Kidney epithelial cell (primary cell): ENCODE measurements at places on chromosomes 7 and 10. TPM values are rescaled to one million over a fixed set of nuclear protein-coding genes. Genes with fewer than 3 reads are reported as not detected.

DNA sequence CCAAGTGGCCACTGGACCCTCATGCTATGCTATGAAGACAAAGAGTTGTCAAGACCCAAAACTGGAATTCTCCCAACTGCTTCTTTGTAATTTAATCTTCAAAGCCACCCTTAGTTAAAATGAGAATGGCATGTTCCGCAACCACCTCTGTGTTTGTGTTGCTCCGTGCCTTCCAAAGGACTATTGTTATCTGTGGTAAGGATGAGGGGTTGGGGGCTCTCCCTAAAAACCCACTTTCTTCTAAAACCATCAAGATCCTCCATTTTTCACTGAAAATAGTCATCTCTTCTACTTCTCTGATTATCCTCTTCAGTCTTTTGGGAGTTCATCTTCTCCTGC is 222.1 kb upstream of the AOAH start:
- no peak for DNase-seq

DNA sequence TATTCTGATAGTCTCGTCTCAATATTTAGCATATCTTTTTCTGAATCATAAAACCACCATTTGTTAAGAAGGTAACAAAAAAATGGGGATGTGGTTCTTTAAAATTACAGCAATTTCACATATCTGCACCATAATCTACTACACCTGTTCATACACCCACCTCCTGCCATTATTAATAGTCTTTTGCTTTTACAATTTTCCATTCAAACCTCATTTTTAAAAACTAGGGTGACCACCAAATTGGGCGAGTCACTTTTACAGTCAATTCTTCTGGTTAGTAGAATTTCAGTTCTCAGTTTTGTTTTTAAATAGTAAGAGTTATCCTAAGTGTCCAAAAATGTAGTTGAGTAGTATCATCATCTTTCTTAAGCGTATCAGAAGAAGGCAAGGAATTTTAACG is 48.4 kb upstream of the GSAP start:
- DNase-seq = no peak

The LIMK1 gene
- total RNA-seq = 61.1 and 79.4 TPM in 2 replicates

The ADRA2A gene
- total RNA-seq = not detected in 2 replicates

The AHR gene
- total RNA-seq = 29.0 and 41.8 TPM in 2 replicates

DNA sequence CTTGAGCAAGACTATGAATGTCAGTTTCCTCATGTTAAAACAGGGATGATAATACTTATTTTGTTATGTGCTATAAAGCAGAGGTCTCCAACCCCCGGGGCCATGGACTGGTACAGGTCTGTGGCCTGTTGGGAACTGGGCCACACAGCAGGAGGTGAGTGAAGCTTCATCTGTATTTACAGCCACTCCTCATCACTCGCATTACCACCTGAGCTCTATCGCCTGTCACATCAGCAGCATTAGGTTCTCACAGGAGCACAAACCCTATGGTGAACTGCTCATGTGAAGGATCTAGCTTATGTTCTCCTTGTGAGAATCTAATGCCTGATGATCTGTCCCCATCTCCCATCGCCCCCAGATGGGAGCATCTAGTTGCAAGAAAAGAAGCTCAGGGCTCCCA is 365.3 kb upstream of the SMIM30 start:
- DNase-seq = no peak
